GM23338 (cell line): ENCODE measurements at places on chromosomes 16 and 17. TPM values are rescaled to one million over a fixed set of nuclear protein-coding genes. Genes with fewer than 3 reads are reported as not detected.

PIRT gene
- not detected in 2 replicates for polyA plus RNA-seq

RMI2 gene
- polyA plus RNA-seq = 103 and 108 TPM in 2 replicates

BRIP1 gene
- polyA plus RNA-seq = 5.5 and 8.0 TPM in 2 replicates

SLC4A1 gene
- polyA plus RNA-seq = not detected in 2 replicates

CYGB gene
- 0.85 and 1.2 TPM in 2 replicates for polyA plus RNA-seq

ALOX12B gene
- 0.16 and 0.30 TPM in 2 replicates for polyA plus RNA-seq

CACNG4 gene
- 1.6 and 1.9 TPM in 2 replicates for polyA plus RNA-seq

ZG16 gene
- polyA plus RNA-seq = not detected in 2 replicates

GLOD4 gene
- 118 and 120 TPM in 2 replicates for polyA plus RNA-seq

PRSS36 gene
- polyA plus RNA-seq = 0.91 and 1.4 TPM in 2 replicates

TBC1D3C gene
- not detected in 2 replicates for polyA plus RNA-seq

ACSM2A gene
- not detected in 2 replicates for polyA plus RNA-seq

C16orf96 gene
- 0.09 and 0.37 TPM in 2 replicates for polyA plus RNA-seq

STAT5A gene
- 2.3 and 2.4 TPM in 2 replicates for polyA plus RNA-seq

ZNF598 gene
- 8.5 and 10.2 TPM in 2 replicates for polyA plus RNA-seq

SLC38A10 gene
- 17.1 and 18.3 TPM in 2 replicates for polyA plus RNA-seq

SOCS7 gene
- 5.0 and 5.1 TPM in 2 replicates for polyA plus RNA-seq

TBX2 gene
- polyA plus RNA-seq = 0.10 TPM in 1 of 2 replicates, not detected in the other

ZNF23 gene
- polyA plus RNA-seq = 7.9 and 8.4 TPM in 2 replicates

VASN gene
- 7.1 and 8.0 TPM in 2 replicates for polyA plus RNA-seq

MRPL58 gene
- polyA plus RNA-seq = 66.7 and 68.0 TPM in 2 replicates

ZNF19 gene
- polyA plus RNA-seq = 1.0 and 1.4 TPM in 2 replicates

C17orf67 gene
- polyA plus RNA-seq = 2.7 and 3.7 TPM in 2 replicates

CIAPIN1 gene
- 36.5 and 40.0 TPM in 2 replicates for polyA plus RNA-seq

PHF23 gene
- polyA plus RNA-seq = 35.4 and 36.6 TPM in 2 replicates

SLC13A2 gene
- polyA plus RNA-seq = not detected in 2 replicates

TMEM92 gene
- polyA plus RNA-seq = 13.4 and 18.4 TPM in 2 replicates

TMC5 gene
- 4.8 and 7.0 TPM in 2 replicates for polyA plus RNA-seq

SLC43A2 gene
- 2.2 and 2.5 TPM in 2 replicates for polyA plus RNA-seq

SLC46A1 gene
- 3.3 TPM in 2 replicates for polyA plus RNA-seq

C17orf78 gene
- 0.19 TPM in 1 of 2 replicates, not detected in the other for polyA plus RNA-seq

CHST6 gene
- polyA plus RNA-seq = 2.7 and 3.3 TPM in 2 replicates
